ENCODE measurements at places on chromosomes 11 and 22.

DNA sequence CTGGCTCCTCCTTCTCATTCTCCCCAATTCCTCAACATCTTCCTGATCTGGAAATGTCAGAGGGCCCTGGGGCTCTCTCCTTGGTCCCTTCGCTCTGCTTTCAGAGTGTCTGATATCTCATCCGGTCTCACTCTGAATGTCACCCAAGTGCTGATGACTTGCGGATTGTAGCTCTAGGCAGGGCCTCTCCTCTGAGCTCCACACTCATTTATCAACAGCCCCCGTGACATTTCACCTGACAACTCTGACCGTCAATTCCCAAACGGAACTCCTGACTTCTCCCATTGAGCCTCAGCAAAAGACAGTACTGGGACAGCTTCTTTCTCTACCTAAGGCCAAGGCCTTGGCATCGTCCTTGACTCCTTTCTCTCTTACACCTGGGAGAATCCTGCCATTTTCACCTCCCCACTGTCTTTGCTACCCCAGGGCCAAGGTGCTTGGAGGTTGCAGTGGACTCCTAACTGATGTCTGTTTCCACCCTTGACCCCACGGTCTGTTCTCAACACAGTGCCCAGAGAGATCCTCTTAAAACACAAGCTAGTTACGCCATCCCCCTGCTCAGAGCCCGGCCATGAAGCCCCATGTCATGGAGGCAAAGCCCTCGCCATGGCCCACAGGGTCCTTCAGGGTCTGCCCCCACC, 57.5 kb upstream of the THY1 start:
- DNase-seq, result no peak

GRCh38 chr11:18844753-18845367, 53.3 kb upstream of the PTPN5 start:
- peak; percentile 22 for DNase-seq

DNA sequence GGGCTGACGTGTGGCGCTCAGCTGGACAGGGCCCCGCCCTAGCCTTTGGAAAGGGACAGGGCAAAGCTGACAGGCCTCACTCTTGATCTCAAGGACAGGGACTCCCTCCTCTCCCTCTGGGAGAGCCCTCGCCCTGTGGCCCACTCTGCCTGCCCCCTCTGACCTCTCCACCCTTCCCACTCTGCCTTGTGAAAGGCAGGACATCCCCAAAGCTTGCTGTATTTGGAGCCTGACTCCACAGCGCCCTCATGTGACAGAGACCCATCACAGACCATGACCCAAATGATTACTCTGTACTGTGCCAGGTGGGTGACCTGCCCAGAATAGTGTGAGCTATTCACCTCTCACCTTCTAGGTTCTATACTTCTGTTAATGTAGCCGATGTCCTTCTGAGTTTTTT, 18.8 kb downstream of the P2RY2 start:
- DNase-seq, result peak; percentile 85

DNA sequence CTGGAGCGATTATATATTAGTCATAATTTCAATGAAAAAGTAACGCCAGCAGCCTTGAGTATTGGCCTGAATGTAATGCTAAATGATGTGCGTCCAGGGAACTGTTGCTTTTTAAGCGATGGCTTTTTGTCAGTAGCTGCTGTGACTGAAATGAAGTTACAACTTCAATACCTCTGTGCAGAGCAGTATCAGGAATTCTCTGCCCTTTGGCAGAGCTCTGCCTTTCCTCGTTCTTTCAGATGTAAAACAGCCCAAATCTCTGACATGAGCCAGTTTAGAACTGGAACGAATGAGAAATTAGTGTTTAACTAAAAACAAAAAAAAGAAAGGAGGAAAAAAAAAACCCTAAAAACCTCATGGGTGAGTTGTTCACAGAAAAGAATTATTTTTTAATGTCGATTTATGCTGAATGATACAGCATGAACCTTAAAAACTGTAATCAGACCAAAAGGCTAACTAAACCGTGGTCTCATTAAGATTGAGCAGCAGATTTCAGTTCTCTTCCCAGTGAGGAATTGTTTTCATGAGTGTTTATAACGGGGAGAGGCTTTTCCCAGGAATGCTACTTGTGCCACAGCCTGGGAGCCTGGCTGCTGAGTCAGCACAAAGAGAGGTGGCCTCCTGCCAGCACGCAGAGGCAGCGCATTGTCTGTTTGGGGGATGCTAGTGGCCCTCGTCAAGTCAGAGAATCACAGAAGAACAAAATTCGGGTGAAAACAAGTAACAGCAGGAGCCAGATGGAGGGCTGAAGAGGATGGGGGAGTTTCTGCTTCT, 146.2 kb upstream of the RASSF10 start:
- no peak for DNase-seq

DNA sequence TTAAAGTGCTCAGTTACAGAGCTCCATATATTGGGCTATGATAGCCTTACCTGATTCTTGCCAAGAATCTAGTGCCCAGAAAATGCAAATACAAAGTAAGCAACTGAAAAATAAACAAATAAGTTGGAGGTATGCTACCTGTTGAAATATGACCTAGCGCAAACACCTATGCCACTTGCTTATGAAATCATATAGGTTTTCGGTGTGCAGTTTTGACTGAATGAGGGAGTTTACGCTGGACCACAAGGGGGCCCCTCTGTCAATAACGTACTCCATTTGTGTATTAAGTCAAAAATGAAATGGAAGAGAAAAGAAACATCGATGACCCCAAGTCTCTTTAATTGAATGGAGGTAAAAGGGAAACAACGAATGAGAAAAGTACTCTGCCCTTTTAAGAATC, 84.9 kb upstream of the TRIM77 start:
- DNase-seq, result no peak

- DNase-seq, result peak; percentile 62
Observed at GRCh38 chr11:72807792-72808191, 6.4 kb upstream of the ATG16L2 start.

DNA sequence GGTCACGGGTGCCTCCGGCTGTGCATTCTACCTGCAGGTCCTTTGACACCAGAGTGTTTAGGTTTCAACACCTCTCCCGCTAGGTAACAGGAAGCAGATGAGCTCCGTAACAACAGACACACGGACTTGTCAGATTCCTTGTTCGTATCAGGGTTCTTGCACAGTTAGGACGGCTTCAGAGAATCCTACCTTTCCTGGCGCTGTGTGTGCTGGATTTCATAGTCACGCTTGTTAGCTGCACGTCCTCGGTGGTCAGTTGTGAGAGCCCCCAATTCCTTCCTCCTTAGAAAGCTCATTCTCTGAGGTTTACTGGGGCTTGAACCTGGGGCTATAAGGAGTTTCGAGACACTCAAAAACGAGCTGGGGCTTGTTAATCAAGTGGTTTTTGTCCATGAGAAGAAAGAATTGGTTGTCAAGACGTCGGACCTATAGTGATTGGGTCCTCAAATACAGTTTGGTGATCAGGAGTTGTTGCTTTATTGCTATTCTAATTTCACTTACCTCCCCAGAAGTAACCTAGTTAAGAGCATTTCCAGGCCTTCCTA, 664 bp downstream of the DDB2 start:
- no peak for DNase-seq

DNA sequence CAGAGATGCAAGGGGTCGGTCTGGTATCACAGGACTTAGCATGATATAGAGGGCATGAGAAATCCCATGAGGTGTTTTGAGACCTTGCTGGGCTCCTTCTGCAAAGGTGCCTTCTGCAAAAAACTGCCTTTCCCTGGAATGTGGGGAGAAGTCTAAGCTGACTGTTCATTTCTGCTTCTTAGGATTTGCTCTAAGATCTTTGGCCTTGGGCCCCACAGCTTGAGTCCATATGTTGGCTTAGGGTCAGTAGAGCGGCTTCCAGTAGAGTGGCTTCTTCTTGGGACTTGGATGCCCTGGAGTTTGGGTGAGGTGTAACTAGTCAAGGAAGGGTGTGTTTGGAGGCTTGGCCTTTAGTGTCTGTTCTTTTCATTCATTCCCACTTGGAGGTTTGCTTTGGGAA, 37.0 kb downstream of the AMPD3 start:
- DNase-seq, result no peak

DNA sequence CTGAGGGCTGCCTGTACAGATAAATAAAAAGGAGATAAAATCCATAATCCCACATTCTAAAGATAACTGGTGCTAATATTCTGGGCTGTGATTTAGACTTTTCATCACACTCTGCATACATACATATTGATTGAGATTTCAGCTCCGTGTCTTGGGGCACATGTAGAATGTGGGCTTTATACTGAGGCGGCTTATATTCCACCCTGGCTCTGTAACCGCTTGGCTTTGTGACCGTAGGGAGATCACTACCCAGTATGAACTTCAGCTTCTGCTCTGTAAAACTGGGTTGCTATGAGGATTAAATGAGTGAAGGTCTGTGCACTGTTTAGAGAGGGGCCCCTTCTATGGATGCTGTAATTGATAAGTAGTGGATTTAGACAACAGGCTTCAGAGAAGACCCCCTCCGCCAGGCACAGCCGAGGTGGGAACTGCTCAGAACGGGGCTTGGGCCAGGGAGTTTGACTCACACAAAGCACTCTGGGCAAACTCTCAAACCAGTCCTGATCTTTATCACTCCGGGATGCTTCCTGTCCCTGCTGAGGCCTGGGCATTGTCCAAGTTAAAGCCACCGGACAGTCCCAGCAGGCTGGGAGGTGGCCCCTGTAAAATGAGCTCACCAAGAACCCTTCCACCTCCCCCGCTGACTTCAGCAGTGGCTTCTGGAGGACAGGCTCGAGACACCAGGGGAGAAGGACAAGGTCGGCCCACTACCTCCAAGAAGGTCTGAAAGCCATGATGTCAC, 17.2 kb downstream of the KIAA1671 start:
- no peak for DNase-seq

- peak; percentile 71 for DNase-seq
Observed at GRCh38 chr11:60899046-60899936, 7.1 kb downstream of the PRPF19 start.

- DNase-seq, result no peak
Observed at GRCh38 chr11:100870138-100870537, 183.1 kb downstream of the ARHGAP42 start.

DNA sequence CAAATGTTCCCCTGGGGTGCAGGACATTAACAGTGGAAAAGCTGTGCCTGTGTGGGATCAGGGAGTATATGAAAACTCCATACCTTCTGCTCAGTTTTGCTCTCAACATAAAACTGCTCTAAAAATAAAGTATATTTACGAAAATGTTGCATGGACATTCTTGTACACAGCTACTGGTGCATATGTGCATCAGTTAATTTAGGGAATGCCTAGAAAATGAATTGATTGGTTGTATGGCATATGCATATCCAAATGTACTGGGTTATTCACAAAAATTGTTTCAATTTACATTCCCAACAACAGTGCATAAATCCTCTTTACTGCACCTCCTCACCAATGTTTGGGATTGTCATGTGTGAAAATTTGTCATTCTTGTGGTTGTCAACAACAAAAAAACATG, 251.1 kb upstream of the MPPED2 start:
- no peak for DNase-seq

DNA sequence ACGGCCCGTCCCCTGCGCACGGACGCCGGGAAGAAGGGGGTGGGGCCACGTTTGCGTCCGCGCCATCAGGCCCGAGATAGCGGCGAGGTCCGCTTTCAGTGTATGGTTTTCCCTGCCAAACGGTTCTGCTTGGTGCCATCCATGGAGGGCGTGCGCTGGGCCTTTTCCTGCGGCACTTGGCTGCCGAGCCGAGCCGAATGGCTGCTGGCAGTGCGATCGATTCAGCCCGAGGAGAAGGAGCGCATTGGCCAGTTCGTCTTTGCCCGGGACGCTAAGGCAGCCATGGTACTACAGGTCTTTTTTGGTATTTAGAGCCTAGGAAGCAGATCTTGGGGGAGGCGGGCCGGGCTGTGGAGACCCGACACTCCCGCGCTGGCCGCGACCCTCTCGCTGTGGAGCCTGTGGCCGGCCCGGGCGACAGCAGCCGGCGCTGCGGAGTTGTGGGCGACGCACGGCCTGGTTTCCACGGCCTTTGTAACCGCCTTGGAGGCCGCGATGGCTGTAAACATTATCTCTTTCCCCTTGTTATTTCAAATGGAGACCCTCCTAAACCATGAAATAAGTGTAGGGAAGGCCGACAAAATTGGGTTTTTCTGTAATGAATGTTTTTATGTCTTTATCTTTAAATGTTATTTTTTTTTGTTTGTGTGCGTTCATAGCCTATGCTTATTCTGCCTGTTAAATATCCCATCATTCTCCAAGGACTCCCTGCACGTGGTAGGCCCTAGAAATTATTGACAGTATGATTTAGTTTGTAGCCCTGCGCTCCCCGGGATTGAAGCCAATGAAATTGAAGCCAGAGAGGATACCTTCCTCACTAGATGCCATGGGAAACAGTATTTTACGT, at the start of gene AASDHPPT:
TSS of gene AASDHPPT (plus strand) at position 54 of the 847 bp plus-strand sequence. CDS start at position 103, 49 bp downstream.
- DNase-seq, result peak; percentile 39

DNA sequence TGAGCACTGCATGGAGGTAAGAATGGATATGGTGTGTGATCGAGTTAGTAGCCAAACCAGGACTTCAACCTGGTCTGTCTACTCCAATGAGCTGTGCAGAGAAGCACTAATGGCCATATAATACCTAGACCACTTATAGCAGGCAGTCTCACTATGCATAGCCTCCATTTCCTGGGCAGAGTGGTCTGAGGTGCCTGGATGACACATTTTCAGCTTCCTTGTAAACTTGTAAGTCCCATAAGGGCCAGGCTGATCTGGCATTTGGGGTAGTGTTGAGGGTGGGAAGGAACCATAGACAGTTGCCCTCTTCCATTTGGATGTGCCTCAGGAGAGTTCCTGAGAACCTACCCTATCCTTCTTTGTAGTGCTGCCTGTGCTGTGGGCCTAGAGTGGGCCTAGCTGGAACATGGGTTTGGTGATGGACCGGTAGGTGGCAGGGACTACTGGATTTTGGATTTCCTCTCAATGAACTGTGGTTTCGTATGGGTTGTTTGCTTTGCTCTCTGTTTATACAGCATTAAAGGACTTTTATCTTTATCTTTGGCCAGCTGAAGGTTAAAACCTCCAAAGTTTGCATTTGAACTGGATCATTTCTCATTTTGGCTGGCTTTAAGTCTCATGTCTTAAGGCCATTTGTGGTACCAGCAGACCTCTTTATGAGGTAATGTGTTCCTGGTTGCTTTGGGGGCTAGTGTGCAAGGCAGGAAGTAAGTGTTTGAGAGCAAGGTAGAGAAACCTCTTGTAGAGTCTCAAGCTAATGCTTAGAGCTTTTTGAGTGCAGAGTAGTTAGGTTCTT, 86.9 kb downstream of the STIM1 start:
- no peak for DNase-seq

DNA sequence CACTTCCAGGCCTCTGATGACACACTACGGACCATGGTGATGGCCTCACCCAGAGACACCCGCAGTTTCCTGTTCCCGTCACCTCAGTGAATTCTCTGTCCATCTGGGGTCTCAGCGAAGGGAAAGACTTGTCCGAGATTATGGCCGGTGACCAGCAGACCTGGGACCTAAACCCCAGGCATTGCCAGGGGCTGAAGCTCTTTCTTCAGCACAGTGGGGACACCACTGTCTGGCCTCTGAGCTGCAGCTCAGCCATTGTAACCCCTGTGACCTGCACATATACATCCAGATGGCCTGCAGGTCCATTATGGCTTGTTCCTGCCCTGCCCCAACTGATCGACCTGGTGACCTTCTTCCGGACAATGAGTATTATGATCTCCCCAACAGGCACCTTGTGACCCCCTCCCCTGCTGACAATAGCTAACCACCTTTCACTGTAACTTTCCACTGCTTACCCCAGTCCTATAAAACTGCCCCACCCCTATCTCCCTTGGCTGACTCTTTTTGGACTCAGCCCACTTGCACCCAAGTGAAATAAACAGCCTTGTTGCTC, 22.3 kb downstream of the CBX7 start:
- DNase-seq, result no peak

Data from suppressor macrophage treated with lipopolysaccharide for 4 hours (primary cell).